Tibial nerve (tissue), 4 donors: ENCODE measurements at places on chromosomes 3 and 15. TPM values are rescaled to one million over a fixed set of nuclear protein-coding genes. Genes with fewer than 3 reads are reported as not detected.

SMCO1 gene
- not detected for total RNA-seq

ARRDC4 gene
- total RNA-seq, result 64.5 TPM

BMF gene
- total RNA-seq, result 4.7 TPM

TNFAIP8L3 gene
- 9.0 TPM for total RNA-seq

UACA gene
- total RNA-seq, result 156 TPM

XIRP1 gene
- not detected for total RNA-seq

DNA sequence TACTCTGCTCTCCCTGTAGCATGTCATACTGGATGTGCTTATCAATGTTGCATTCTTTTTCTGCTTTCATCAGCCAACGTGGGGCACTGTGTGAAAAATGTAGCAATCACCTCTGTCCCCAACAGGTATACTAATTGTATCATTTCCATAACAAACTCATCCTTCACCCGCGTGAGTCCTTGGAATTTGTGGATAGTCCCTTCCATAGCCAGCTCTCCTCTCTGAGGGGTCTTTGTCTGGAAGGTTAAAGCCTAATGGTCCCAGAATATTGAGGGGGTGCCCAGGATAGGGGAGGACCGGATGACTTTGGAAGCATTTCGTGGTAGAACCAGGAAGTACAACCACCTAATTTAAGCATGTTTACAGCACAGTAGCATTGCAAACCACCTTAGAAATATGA, 124.6 kb downstream of the FOXB1 start:
- no peaks in the 10 kb centered on the region for H3K27me3 ChIP-seq
- H3K36me3 ChIP-seq, result no peaks in the 10 kb centered on the region
- no peak overlapping the region for H3K4me3 ChIP-seq
- DNase-seq, result no peak

GRCh38 chr15:78347586-78348543, 7.7 kb downstream of the CRABP1 start:
- DNase-seq, result no peak
- no peaks in the 10 kb centered on the region for H3K4me1 ChIP-seq
- H3K4me3 ChIP-seq, result no peak overlapping the region
- no peak overlapping the region for H3K27ac ChIP-seq
- H3K36me3 ChIP-seq, result no peaks in the 10 kb centered on the region
- peaks cover 13% of the 10 kb centered on the region for H3K27me3 ChIP-seq

- H3K27me3 ChIP-seq, result no peaks in the 10 kb centered on the region
- H3K4me1 ChIP-seq, result no peaks in the 10 kb centered on the region
- no peak overlapping the region for H3K4me3 ChIP-seq
- H3K36me3 ChIP-seq, result no peaks in the 10 kb centered on the region
These were observed 185.9 kb upstream of the ANKRD28 start for GRCh38 chr3:15983693-15984092.

DNA sequence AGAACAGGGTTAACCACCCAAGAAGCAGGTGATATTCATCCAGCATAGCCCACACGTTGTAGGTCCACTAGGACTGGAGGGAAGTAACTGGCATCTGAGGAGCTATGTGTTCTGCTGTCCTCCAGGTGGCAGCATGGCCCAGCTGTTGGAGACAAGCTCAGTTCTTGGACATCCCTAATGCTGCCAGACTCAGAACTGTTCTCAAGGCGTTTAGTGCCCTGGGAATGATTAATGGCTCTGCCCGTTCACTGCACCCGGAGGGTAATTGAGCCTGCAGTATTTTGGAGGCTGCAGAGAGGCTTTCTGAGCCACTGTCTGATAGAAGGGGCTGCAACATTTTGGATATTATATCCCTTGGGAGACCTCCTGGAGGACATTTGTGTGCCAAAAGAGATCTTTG, 521.3 kb upstream of the SEMA6D start:
- H3K4me1 ChIP-seq, result peaks cover 14% of the 10 kb centered on the region
- no peak overlapping the region for H3K4me3 ChIP-seq
- no peak overlapping the region for H3K27ac ChIP-seq

GRCh38 chr15:61025781-61026180, 203.3 kb downstream of the RORA start:
- H3K4me1 ChIP-seq, result no peaks in the 10 kb centered on the region
- no peak overlapping the region for H3K27ac ChIP-seq
- H3K4me3 ChIP-seq, result no peak overlapping the region

DNA sequence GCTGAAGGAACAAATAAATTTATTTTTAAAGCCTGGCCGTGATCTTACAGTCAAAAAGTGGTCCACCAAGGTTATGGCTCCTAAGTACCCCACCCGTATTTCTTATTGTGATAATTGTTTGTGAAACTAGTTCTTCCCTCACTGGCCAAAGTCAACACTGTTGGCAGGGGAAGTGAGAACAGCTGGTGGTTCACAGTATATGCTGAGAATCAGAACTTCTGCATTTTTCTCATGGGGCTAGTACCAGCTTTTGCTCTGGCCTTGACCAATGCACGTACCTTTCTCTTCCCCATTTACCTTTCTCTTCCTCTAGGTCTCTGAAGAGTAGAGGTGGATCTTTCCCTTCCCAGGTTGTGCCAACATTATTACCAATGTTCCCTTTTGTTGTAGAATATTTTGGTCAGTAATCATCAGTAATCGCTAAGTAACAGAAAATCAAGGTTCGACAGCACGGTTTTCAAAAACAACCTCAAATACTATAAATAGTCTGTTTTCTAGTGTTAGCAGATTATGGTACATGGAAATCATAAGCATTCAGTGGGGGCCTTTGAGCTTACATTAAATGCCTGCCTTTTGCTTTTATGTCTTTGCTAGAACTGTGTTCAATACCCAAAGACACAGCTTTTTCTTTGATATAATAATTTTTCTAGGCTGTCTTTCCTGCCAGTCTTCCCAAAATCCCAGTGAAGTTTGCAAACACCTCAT, 268.0 kb downstream of the LPP start:
- H3K27ac ChIP-seq, result peak overlapping the region; percentile 52
- no peak for DNase-seq
- peaks cover 23% of the 10 kb centered on the region for H3K4me1 ChIP-seq
- H3K27me3 ChIP-seq, result no peaks in the 10 kb centered on the region
- H3K4me3 ChIP-seq, result no peak overlapping the region
- no peaks in the 10 kb centered on the region for H3K36me3 ChIP-seq

- no peak overlapping the region for H3K4me3 ChIP-seq
- H3K36me3 ChIP-seq, result no peaks in the 10 kb centered on the region
- no peak for DNase-seq
- no peaks in the 10 kb centered on the region for H3K4me1 ChIP-seq
These were observed 29.2 kb upstream of the TPRG1 start for GRCh38 chr3:189142527-189142926.

- peaks cover 5% of the 10 kb centered on the region for H3K4me1 ChIP-seq
- H3K36me3 ChIP-seq, result no peaks in the 10 kb centered on the region
- H3K27ac ChIP-seq, result no peak overlapping the region
- DNase-seq, result no peak
These were observed 5.5 kb downstream of the RNU5B-1 start for GRCh38 chr15:65309882-65310418.

DNA sequence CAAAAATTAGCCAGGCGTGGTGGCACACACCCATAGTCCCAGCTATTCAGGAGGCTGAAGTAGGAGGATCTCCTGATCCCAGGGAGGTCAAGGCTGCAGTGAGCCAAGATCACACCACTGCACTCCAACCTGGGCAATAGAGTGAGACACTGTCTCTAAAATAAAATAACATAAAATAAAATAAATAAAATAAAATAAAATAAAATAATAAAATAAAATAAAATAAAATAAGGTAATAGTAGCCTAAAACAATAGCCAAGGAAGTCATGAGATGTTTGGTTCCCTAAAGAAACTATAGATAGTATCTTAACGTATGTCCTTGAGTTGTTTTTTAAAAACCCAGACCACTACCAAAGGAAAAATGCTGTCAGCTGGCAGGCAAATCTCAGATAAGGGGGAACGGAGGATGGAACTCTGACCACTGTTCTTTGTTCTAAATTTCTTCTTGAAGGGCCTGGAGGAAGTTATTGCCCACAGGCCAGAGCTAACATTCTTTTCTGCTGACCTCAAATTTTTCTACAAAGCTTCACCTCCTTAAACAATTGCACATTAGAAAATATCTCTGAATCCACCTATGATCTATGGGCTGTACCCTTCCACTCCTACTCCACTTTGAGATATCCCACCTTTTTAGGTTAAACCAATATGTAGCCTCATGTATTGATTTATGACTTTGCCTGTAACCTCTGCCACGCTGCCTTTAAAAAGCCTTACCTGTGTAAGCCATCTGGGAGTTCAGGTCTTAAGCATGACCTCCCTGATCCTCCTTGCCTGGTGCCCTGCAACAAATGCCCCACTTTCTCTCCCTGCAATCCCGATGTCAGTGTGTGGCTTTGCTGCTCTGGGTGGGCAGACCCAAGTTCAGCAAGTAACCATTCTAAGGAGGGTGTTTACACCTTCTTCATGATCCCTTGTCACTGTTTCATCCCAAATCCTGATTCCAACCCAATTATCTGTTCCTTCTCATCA, 126.2 kb upstream of the BHLHE40 start:
- no peak overlapping the region for H3K4me3 ChIP-seq
- peaks cover 15% of the 10 kb centered on the region for H3K4me1 ChIP-seq
- DNase-seq, result no peak
- no peaks in the 10 kb centered on the region for H3K27me3 ChIP-seq
